ENCODE measurements at places on chromosomes 6 and 20.

DNA sequence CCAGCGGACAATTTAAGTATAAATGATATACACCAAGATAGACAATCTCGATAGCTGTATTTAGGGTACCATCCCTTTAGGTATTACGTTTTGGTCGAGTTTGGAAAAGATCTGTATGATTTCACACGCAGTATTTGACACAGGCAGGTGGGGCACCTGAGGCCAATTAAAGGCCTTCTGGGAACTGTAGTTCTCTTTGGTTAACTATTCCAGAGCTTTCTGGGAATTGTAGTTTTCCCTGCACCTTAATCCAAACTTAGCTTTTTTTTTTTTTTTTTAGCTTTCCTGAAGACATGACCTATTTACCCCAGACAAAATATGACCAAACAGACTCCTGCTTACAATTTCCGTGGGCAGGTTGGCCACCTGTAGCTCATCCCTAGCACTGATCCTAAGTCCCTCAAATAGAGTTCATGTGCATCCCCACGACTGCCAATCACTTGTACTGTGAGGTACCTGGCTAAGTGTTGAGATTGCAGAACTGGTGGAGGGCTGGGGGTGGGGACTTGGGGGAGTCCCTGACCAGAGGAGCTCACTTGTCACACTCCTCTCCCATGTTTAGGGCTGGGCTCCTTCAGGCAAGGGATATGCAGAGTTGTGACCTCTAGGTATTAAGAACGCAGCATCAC, 999 bp upstream of the EHMT2 start:
- peak overlapping the region; percentile 80 for H3K27ac ChIP-seq
- DNase-seq, result no peak
- peak overlapping the region; percentile 95 for H3K4me3 ChIP-seq
- H3K4me1 ChIP-seq, result peaks cover 25% of the 10 kb centered on the region
- H3K27me3 ChIP-seq, result no peaks in the 10 kb centered on the region

DNA sequence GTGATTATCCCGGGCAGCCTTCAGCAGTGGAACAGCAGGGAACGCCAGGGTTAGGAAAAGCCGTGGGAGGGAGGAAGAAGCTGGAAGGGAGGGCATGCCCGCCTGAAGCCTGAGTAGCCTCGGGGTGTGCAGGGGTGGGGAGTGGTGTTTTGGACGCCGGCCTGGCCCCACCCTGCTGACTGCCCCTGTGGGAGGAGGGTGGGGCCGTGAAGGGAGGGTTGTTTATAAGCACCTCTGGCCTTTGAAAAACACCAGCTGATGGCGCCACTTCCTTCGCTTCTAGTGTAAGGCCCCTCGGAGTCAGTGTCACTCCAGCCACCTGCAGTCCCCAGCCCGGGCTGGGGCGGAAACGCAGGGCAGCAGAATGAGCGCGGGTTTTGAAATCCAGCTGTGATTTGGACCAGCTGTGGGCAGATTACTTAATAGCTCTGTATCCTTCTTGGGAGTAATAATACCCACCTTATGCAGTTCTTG, 52.8 kb upstream of the BMP6 start:
- no peaks in the 10 kb centered on the region for H3K36me3 ChIP-seq
- peak overlapping the region; percentile 60 for H3K4me3 ChIP-seq
- peak overlapping the region; percentile 57 for H3K27ac ChIP-seq
- H3K27me3 ChIP-seq, result peaks cover 8% of the 10 kb centered on the region

DNA sequence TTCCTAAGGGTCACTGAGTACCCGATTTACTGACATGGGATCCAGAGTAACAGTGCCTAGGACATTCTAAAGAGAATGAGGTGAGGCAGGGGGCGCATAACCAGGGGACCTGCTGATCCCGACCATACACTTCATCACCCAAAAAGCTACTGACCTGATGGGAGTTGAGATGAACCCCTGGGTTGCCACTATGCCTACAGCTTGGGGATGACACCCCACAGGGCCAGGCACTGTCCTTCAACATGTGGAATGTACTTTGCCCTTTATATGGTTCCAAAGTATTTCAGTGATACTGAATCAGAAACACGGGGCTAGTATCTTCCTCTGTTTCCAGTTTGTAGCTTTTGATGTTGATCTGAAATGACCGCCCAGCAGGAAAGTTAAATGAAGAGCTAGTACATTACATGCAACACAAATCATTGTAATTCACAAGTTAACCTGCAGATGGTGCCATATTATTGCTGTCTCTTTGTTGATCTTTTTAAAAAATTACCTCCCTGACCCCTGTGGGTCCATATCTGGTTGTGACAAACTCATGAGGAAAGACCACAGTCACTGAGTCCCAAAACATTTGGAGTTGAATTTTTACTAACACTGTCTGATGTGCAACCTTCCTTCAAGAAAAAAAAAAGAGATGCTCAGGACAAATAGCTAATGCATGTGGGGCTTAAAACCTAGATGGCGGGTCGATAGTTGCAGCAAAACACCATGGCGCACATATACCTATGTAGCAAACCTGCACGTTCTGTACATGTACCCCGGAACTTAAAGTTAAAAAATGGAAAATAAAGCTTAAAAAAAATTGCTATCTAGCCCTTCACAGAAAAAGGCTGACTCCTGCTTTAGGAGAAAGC, 42.7 kb upstream of the GCNT2 start:
- no peak overlapping the region for H3K4me3 ChIP-seq
- DNase-seq, result no peak
- no peaks in the 10 kb centered on the region for H3K27me3 ChIP-seq
- no peak overlapping the region for H3K27ac ChIP-seq

GRCh38 chr20:38242848-38243708, 17.5 kb downstream of the KIAA1755 start:
- DNase-seq, result no peak
- no peak overlapping the region for H3K4me3 ChIP-seq
- H3K36me3 ChIP-seq, result peaks cover 72% of the 10 kb centered on the region
- H3K4me1 ChIP-seq, result peaks cover 23% of the 10 kb centered on the region
